ENCODE measurements at places on chromosomes 2 and 18.

- DNase-seq = no peak
Observed at GRCh38 chr2:152485954-152486736, 151.2 kb downstream of the FMNL2 start.

- DNase-seq = no peak
Observed at GRCh38 chr2:240524963-240525718, 32.6 kb downstream of the ANKMY1 start.

DNA sequence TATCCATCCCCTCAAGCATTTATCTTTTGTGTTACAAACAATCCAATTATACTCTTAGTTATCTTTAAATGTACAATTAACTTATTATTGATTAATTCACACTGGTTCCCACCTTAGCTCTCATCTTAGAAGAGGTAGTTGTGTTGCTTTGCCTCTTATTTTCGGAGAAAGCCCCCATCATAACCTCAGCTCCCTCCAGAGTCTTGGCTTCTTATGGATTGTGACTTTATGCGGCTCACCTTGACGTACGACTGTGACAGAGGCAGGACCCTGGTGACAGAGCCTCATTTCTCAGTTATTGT, 132.9 kb downstream of the SPTBN1 start:
- DNase-seq = no peak

DNA sequence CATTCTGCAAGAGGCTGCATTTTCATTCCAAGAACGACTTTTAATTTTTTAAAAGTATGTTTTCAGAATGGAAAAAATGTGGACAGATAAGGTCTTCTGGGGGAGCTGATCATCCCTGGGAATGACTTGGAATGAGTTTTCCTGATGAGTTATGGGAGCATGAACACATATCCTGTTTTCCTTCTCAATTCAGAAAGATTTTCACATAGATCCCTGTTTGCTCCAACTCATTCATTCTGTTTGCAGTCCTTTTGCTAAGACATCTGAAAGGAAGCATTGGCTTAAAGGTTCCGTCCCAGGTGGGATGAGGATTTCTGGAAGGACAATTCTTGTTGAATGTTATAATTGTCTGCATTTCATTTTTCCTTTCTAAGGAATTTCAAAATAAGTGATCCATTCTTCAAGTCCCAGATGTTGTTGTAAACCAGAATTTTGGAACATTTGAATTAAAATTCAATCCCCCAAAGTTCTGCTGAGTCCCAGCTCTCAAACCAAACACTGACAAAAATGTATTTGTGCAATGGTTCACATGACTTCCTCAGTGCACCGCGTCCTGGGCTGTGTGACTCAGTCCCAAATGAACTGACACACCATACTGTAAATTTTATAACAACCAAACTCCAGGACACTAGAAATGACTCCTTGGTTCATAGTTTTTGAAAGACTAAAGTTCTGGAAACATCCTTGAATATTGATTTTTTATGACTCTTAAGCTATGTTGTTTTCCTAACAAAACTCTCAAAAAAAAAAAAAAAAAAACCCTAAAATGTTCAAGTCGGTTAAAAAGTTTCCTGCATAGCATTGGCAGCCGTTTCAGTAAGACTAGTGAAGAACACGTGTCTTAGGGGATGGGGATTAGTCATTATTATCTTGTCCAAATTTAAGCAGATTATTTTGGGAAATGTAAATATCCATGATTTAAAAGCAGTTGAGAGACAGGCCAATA, 281.8 kb upstream of the TCF4 start:
- no peak for DNase-seq

- DNase-seq = no peak
Observed at GRCh38 chr18:26971409-26971808, 105.9 kb upstream of the AQP4 start.

DNA sequence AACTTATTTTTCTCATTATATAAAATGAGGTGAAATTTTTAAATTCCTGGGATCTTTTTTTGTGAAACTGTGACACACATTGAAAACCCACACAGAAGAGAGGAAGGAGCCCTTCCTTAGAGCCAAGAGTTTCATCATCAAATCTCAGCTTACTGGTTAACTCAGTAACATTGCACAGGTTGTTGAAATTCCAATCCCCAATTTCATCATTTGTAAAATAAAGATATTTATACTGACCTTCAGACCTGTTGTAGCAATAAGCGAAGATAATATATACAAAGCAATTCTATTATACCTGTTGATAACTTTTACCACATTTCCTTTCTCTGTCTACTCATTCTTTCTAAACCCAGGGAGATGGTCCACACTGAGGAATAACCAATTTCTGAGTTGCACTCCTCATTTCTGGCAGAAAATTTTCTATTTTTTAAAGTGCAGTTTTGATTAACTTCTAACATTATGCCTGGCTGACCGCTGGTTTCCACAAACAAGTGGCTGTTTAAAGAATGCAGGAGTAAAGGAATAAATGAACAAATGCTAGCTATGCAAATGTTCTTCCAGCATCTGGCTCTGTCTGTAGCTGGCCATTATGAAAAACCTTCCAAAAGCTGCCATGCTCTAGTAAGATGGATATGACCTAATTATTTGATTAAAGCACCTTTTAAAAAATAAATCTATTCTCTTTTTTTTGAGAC, 105.7 kb upstream of the LINC00305 start:
- DNase-seq = no peak

- DNase-seq = no peak
Observed at GRCh38 chr2:31253356-31254131, 19.6 kb downstream of the EHD3 start.

DNA sequence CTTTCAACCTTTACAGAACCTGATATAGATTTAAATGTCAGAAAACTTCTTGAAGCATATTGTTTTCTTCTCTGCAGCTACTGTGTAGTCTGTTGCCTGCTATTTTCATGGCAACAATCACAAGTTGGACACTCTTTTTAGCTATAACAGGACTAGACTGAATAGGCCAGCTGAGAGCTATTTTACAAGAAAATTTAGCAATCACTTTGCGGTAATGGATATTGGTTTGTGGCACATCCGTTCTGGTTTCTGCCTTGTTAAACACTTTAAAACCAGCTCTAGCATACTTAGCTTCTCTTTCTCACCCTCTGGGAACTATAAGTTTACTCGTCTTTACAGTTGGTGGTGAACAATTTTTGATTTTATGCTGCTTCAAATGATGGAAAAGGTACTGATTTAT, 125.7 kb downstream of the MAP2 start:
- no peak for DNase-seq

- DNase-seq = no peak
Observed at GRCh38 chr18:63905361-63905760, 2.4 kb upstream of the SERPINB10 start.

GRCh38 chr2:127072970-127073369, 34.0 kb downstream of the BIN1 start:
- no peak for DNase-seq

GRCh38 chr2:132999421-132999820, 329.4 kb upstream of the LYPD1 start:
- DNase-seq = no peak

GRCh38 chr2:18519914-18520450, 40.5 kb downstream of the RDH14 start:
- no peak for DNase-seq

DNA sequence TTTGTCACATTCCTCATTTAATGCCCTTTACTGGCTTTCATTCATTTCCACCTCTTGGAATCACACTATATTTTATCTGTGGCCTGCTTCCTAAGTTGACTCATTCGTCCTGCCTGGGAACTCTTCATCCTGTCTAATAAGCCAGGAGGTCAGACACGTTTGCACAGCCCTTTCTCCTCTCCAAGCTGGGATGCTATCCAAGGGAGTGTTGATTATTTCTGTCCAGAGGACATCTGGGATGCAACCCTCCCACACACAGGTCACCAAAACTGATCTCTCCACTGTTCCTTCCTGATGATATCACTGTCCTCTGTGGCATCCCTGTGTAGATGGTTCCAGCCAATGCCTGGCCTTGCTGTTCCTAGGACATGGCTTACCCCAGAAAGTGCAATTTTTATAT, 79.8 kb upstream of the NOSTRIN start:
- DNase-seq = no peak

GRCh38 chr18:56448751-56449150, 189.6 kb downstream of the TXNL1 start:
- DNase-seq = no peak
